Smooth muscle cell of bladder (primary cell): ENCODE measurements at places on chromosomes 13 and 19. TPM values are rescaled to one million over a fixed set of nuclear protein-coding genes. Genes with fewer than 3 reads are reported as not detected.

Gene MEF2B
- total RNA-seq: 0.09 and 0.14 TPM in 2 replicates

Gene CCDC124
- 28.0 and 34.3 TPM in 2 replicates for total RNA-seq

Gene GRK1
- under 0.01 TPM in 1 of 2 replicates, not detected in the other for total RNA-seq

Gene MVB12A
- 25.1 and 28.2 TPM in 2 replicates for total RNA-seq

Gene ZNF565
- 4.6 and 5.6 TPM in 2 replicates for total RNA-seq

Gene FLT3LG
- total RNA-seq: 2.8 and 3.4 TPM in 2 replicates

Gene FBN3
- not detected in 2 replicates for total RNA-seq

Gene OBI1
- 9.8 and 11.5 TPM in 2 replicates for total RNA-seq

Gene PSG3
- total RNA-seq: not detected in 2 replicates

Gene LGI4
- 0.28 and 0.46 TPM in 2 replicates for total RNA-seq

Gene DLEU7
- total RNA-seq: under 0.01 TPM in 1 of 2 replicates, not detected in the other

Gene ZNF506
- total RNA-seq: 9.5 and 9.7 TPM in 2 replicates

Gene ZNF730
- 0.43 and 0.46 TPM in 2 replicates for total RNA-seq

Gene RASIP1
- total RNA-seq: 1.3 and 2.3 TPM in 2 replicates

Gene CCDC122
- total RNA-seq: 11.1 and 13.8 TPM in 2 replicates

Gene IGSF23
- not detected in 2 replicates for total RNA-seq

Gene CBARP
- total RNA-seq: 1.00 and 1.8 TPM in 2 replicates

Gene CEACAM16
- total RNA-seq: not detected in 2 replicates

Gene LINGO3
- under 0.01 TPM in 1 of 2 replicates, not detected in the other for total RNA-seq

Gene AP2S1
- total RNA-seq: 208 and 251 TPM in 2 replicates

Gene NKG7
- not detected in 2 replicates for total RNA-seq

Gene CFD
- total RNA-seq: 61.8 and 93.7 TPM in 2 replicates

Gene ZNF345
- 1.4 and 1.7 TPM in 2 replicates for total RNA-seq

Gene FGF22
- under 0.01 and 0.09 TPM in 2 replicates for total RNA-seq

Gene ZNF418
- 5.0 and 6.3 TPM in 2 replicates for total RNA-seq

Gene ZNF560
- 0.37 and 0.57 TPM in 2 replicates for total RNA-seq

Gene ZNF234
- total RNA-seq: 9.0 and 12.6 TPM in 2 replicates

Gene FARSA
- total RNA-seq: 42.1 and 52.3 TPM in 2 replicates

Gene CD79A
- not detected in 2 replicates for total RNA-seq

Gene ZNF667
- total RNA-seq: 3.6 and 6.3 TPM in 2 replicates

Gene CGB7
- 0.09 and 0.14 TPM in 2 replicates for total RNA-seq

Gene NRTN
- 0.14 and 0.18 TPM in 2 replicates for total RNA-seq

Gene OVOL3
- not detected in 2 replicates for total RNA-seq

Gene ZIC5
- not detected in 2 replicates for total RNA-seq

Gene COMP
- 1.3 and 5.7 TPM in 2 replicates for total RNA-seq

Gene ZSCAN4
- not detected in 2 replicates for total RNA-seq

Gene ETV2
- total RNA-seq: 0.18 and 0.28 TPM in 2 replicates

Gene NLRP5
- not detected in 2 replicates for total RNA-seq

Gene HRC
- total RNA-seq: 0.09 TPM in 1 of 2 replicates, not detected in the other

Gene SLC7A10
- total RNA-seq: not detected in 2 replicates

Gene ZNF439
- total RNA-seq: 5.8 and 6.0 TPM in 2 replicates

Gene SLC25A41
- total RNA-seq: not detected in 2 replicates
